Neural crest cell (in vitro differentiated cells): ENCODE measurements at places on chromosomes 11 and 22. TPM values are rescaled to one million over a fixed set of nuclear protein-coding genes. Genes with fewer than 3 reads are reported as not detected.

- H3K4me3 ChIP-seq, result no peak overlapping the region
- no peaks in the 10 kb centered on the region for H3K4me1 ChIP-seq
- H3K27me3 ChIP-seq, result peaks cover 3% of the 10 kb centered on the region
- peaks cover 27% of the 10 kb centered on the region for H3K36me3 ChIP-seq
- no peak for DNase-seq
- H3K27ac ChIP-seq, result no peak overlapping the region
Observed at GRCh38 chr11:7999795-8000194, 12.7 kb downstream of the EIF3F start.

DNA sequence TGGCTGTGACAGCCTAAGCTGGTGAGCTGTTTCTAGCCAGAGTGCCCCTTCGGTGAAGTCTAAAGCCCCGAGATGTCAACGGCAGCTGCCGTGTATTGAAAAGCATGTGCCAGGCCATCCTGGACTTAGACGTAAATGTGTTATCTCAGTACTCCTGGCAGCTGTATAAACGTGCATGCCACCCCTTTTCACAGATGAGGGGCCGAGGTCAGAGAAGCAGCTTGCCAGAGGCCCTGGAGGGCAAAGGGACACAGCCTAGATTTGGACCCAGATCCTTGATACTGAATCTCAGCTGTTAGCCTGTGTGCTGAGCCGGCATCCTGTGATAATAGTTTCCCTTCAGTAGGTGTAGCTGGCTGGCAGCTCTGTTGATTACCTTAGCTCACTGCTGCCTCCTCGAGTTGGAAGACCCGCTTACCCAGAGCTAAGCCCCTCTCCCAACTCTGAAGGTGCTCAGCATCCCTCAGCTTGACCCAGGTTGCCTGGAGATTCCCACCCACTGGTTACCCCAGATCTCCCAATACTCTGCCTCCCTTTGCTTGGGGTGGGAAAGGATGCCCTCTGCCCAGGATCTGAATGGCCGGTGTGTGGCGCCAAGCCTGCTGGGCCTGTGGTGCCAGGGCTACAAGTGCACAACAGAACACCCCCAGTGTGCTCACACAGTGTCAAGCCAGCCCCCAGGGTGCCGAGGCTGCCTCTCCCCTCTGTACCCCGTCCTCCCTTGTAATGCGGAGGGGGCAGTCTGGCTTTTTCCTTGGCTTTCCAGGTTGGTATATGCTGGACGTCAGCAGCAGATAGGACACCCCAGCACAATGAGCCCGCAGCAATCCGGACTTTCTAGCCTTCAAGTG, 59.8 kb upstream of the WNT7B start:
- H3K4me3 ChIP-seq, result peak overlapping the region; percentile 87
- H3K27me3 ChIP-seq, result peaks cover 41% of the 10 kb centered on the region
- no peak overlapping the region for H3K27ac ChIP-seq
- no peaks in the 10 kb centered on the region for H3K36me3 ChIP-seq
- peaks cover 12% of the 10 kb centered on the region for H3K4me1 ChIP-seq

GRCh38 chr22:42608136-42608822, 6.4 kb downstream of the POLDIP3 start:
- H3K27ac ChIP-seq, result peak overlapping the region; percentile 75
- no peaks in the 10 kb centered on the region for H3K27me3 ChIP-seq
- H3K4me1 ChIP-seq, result peaks cover 51% of the 10 kb centered on the region
- no peak for DNase-seq

RAB38 gene
- total RNA-seq, result 3.6 and 4.7 TPM in 2 replicates

PARVA gene
- total RNA-seq, result 36.2 and 40.0 TPM in 2 replicates
